Stimulated activated CD8-positive, alpha-beta memory T cell treated with anti-CD3 and anti-CD28 coated beads, Interleukin-15, amount 100 ng/mL, for 48 hours (primary cell): ENCODE measurements at places on chromosomes 5 and 9.

DNA sequence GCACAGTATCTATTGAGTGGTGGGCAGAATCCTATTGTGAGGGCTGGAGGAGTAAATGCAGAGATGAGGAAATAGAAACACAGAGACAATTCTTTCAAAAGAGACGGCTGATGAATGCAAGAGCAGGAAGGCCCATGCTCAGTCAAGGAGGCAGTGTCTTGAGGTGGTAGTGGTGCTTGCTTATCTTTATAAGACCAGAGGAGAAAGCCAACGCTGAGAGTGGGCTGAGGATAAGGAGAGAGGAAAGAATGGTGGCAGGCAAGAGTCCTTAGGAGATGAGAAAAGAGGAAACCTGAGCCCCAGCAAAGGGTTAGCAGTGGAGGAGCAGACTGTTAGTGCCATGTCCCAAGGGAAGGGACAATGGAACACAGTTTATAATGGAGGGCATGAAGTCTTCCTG, 86.0 kb downstream of the SNCAIP start:
- DNase-seq = no peak

DNA sequence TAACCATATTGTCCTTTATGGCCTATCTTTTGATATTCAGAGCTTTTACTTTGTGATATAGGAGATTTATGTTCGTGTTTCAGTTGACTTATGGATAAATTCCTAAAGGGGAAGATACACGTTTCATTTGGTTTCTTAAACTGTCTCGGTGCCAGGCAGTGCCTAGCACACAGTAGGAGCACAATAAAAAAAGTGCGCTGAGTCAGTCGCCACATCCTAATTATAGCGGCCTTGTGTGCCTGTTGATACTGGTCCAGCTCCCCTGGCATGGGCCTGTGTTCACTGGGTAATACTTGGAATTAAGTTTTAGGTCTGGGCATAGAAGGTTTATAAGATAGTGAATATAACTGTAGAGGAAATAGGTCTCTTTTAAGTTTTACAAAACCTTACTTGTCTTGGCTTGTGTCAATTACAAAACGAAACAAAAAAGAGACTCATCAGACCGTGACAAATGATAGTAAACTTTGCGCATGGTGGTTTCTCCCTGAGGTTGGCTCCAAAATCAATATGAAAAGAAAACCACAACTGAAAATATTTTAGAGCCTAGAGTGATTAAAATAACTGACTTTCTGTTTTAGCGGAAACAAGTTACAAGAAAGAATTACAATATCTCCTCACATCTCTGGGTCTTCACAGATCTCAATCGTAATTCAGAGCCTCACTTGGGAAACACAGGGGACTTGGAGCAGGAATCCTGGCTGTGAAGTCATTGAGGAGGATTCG, 84.8 kb downstream of the MVB12B start:
- no peak for DNase-seq

GRCh38 chr9:96129747-96130146, 172.2 kb downstream of the HSD17B3 start:
- no peak for DNase-seq

- DNase-seq = no peak
These were observed 634.8 kb downstream of the DMRTA1 start for GRCh38 chr9:23081377-23081776.

DNA sequence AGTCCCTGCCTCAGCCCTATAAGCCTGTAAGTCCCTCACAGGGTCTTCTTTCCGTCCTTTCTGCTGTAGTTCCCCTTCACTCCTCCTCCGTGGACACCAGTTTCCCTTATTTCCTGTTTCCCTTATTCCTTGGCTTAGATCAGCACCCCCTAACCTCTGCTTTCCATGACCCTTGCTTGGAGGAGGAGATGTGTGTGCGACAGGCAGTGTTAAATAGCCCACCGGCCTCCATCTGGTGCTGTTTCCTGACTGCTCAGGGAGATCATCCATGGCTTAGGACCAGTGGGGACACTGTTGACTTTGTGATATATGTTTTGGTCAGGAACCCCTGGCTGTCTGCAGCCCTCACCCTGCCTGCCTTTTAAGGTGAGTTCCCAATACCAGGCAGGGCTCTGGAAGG, 34.1 kb upstream of the PSD2 start:
- DNase-seq = no peak

- DNase-seq = no peak
These were observed 89.0 kb upstream of the NIPBL start for GRCh38 chr5:36787365-36788093.

GRCh38 chr5:77683171-77683732, 44.7 kb upstream of the OTP start:
- DNase-seq = no peak

- no peak for DNase-seq
These were observed 61.6 kb upstream of the RPS23 start for GRCh38 chr5:82339792-82340191.

DNA sequence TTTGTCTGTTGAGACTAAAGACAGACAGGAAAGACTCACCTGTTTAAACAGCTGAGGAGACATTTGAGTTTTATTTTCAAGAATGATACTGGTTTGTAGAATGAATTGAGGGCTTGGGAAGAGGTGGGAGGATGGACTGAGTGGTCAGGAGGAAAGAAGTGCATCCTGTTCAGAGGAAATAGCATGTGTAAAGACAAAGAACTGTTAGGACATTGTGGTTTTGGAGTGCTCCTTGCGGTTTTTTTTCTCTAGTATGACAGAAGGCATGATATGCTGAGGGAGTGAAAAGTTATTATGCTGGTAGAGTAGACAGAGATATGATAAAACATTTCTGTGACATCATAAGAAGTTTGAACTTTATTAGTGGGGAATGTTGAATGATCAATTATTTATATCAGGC, 270.7 kb upstream of the ELAVL2 start:
- DNase-seq = no peak

GRCh38 chr9:18834740-18835361, 198.2 kb downstream of the SAXO1 start:
- DNase-seq = no peak

DNA sequence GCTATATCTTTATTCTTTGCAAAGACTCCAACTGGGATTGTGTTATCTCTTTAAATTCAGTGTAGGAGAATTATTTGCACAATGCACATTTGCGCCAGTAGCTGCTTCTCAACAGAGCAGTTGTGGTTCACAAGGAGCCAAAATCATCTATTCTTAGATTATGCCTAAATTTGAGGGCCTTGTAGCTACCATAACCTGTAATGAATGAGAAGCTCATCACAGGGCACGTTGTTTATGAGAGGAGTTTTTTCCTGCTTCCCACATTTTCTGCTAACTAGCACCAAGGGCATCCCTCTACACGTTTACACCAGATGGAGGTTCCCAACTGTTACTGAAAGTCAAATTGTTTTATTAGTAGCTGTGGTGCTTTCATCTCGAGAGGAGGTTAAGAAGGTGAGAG, 322.4 kb downstream of the TMEM161B start:
- no peak for DNase-seq

DNA sequence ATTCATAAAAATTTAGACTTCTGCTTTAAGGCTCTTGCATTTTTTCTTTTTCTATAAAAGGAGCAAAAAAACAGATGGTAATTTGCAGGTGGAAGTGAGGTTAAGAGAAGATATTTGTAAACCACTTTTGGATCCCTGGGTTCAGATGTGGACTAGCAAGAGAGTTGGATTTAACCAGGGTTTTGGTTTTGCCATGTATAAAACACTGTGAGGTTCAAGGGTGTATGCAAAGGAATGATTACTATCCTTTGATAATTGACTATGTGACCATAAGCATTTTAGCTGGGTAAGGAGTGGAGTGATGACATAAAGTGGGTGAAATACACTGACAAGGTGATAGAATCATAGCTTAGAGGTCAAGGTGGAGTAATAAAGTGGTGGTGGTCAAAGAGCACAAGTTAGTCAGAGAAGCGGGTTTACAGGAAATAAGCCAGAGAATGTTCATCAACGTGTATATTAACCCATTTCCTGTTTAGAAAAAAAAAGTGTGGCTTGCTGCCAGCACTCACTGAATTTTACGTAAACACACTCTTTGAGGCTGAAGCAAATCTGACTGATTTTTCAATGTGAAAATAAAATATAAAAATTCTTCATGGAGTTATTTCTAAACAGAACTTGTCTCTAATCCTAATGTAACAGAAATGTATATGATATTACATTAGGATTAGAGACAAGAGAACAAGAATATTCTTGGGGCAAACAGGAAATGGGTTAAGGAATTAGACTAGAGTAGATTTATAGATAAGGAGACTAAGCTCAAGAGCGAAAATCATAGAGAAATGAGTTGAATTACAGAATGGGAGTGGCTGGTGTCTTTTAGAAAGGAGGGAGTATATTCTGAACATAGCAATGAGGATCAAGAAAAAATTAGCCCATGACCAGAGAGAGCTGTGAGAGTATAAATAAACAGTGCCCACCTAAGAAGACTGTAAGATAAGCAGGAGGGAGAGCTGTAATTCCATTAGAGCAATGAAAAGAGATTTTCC, 74.5 kb downstream of the CDKN2A start:
- DNase-seq = no peak

DNA sequence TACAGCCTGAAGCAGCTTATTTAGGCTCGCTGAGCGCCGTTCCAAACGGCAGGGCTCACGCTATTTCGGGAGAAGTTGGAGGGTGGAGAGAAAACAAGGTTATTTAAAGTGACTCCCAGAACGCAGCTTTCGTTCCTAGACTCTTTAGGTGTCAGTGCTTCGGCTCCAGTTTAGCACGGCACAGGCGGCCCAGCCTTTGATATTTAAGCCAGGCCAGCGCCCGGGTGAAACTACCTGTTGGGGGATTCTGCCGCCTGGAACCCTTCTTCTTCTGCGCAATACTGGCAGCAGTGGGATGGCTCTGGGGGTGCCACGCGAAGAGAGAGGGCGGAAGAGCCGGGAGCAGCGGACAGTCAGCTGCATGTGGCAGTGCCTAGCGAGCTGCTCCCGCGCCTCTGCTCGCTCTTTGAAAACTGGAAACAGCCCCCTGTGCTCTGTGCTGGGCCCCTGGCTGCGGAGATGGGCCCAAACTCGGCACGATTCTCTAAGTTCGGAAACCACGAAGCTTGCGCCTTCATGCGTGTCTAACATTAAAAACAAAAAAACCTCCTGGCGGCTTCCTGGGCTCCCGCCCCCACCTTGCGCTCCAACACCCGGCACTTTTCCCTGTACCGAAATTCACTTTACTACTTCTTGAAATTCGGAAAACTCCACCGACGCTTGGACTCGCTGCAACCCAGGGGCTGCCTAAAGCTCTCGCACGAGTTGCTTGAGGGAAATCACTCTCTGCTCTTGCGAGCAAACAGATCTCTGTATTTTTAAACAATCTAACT, 34.6 kb upstream of the NFIB start:
- no peak for DNase-seq

- DNase-seq = no peak
These were observed 190.3 kb upstream of the SEMA6A start for GRCh38 chr5:116764941-116765340.

DNA sequence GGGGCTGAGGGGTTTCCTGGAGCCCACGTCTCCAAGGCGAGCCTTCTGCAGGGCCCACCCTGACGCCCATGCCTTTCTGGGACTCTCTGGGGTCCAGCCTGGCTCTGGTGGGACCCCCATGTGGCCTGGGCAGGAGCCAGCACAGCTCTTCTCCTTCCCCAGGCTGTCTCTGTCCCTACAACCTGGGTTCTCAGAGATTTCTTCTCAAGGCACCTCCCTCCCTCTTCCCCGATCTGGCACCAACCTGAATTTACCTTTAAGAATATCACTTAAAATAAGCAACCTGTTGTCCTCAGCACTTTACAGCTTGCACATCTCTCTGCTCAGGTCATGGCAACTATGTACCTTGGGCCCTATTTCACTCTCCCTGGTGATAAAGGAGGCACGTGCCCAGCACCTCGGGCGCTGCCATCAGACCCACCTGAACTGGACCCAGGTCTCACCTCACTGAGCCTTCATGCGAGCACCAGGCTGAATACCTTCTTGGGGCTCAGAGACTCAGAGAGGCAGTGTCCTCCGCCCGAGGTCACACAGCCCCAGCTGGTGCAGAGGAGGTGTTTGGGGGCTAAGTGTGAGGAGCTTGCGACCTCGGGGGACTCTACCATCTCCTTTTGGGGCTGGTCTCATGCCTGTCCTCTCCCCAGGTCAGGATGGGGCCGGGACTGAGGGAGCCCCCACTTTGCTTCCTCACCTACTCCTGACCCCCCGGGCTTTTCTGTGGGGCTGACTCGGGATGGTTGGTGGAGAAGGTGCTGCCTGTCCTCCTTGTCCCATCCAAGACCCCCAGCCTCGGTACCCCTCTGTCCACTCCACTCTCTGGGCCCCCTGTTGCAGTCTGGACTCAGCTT, 217.7 kb downstream of the C9orf50 start:
- DNase-seq = no peak

DNA sequence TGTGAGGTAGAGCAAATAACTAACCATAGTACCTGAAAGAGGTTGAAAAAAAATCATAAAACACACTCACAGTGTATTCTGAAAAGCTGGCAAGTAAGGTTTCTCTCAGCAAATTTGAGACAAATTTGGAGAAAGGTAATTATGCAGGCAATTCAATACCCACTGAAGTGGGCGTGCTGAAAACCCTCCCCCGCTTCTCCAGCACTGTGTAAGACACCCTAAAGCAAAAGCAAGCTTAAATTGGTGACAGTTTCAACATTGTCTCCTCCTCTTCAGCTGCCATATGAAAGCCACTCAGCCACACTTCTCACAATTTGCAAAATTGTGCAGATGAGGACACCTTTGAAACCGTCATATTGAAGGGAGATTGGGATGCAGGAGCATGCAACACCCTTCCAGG, 322.3 kb upstream of the CDH6 start:
- no peak for DNase-seq

DNA sequence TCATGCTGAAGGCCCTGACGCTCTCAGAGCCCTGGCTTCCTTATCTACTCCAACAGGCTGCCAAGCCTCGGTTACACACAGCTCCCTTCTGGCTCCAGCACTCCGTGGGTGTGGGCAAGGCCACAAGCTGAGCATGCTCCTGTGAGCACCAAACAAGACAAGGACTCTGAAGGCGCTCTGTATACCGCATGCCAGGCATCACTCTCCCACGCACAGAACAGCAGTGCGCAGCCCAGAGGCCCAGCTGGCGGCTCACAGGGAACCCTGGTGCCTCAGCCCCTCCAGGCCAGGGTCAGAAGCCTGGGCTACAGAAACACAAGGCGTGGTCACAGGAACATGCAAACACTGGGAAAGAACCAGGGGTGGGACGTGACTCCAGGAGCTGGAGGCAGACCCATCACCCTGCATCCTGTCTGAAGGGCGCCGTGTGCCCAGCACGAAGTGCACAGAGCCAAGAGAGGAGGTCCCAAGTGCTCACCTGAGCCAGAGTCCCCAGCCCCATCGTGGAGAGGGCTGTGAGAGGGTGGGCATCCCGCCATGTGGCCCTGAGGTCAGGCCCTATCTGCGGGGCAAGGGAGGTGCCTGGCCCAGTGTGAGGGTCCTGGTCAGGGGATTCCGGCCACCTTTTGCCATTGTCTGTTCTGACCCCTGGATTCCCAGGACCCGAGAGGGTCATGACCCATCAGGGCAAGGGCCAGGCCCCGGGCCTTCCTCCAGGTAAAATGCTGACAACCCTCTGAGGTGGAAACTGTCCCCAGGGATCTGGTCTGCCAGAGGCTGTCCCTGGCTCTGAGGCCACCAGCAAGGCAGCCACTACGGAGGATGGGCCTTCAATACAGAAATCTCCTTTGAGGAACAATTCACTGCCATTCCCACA, 54.7 kb downstream of the COL23A1 start:
- DNase-seq = no peak
